ENCODE measurements at places on chromosomes 6 and 20.
A peak's percentile ranks its signal among the peaks of the same experiment; 100 is the strongest.

DNA sequence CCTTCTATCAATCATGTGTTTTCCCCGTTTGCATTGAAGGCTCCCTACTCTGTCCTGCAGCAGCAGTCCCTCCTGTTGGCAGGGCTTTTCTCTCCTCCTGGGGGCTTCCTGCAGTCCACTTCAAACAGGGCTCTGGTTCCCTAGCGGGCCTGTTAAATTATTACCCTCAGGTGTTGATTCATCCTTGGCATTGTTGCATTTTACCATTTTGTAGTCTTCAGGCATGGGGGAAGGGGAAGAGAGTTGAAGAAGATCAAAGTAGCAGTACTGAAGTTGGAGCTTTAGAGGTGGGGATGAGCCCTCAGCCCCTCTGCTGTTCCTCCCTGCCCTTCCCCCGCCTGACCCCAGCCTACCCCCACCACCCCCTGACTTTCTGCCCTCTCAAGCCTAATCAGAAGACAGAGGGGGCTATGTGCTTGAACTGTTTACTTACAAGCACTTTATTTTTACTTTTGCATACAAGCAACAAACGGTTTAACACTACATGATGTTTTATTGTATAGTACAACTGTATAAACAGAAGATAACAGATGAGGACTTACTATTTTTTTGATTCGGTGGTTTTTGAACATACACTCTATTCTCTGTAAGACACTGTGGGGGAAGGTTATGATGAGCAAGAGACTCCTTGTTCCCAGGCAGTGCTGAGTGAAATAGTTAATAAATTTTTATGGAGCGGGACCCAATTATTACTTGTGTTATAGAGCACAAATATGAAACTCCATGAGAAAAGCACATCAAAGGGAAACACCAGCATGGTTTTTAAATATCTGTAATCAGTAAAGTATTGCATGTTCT, 169.7 kb downstream of the EYA4 start:
- DNase-seq = no peak

DNA sequence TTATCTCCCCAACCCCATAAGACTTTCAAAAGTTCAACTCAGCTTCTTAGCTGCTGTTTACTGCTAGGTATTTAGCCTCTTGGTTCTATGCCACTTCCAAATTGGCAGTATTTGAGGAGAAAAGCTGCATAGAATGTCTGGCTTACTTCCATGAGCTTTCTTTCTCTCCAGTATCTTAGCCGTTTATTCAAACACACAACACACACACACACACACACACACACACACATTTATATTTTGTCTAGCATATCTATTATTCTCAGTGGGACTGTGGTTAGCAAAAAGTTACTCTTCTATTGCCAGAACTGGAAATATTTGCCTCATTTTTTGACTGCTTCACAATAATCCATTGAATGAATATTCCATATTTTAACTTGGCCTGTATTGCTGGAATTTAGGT, 634.2 kb upstream of the IMPG1 start:
- no peak for DNase-seq

GRCh38 chr6:167827583-167828324, 1.0 kb downstream of the AFDN start:
- peak; percentile 48 for DNase-seq

GRCh38 chr20:46509523-46509922, 3.8 kb downstream of the ZNF334 start:
- DNase-seq = no peak

DNA sequence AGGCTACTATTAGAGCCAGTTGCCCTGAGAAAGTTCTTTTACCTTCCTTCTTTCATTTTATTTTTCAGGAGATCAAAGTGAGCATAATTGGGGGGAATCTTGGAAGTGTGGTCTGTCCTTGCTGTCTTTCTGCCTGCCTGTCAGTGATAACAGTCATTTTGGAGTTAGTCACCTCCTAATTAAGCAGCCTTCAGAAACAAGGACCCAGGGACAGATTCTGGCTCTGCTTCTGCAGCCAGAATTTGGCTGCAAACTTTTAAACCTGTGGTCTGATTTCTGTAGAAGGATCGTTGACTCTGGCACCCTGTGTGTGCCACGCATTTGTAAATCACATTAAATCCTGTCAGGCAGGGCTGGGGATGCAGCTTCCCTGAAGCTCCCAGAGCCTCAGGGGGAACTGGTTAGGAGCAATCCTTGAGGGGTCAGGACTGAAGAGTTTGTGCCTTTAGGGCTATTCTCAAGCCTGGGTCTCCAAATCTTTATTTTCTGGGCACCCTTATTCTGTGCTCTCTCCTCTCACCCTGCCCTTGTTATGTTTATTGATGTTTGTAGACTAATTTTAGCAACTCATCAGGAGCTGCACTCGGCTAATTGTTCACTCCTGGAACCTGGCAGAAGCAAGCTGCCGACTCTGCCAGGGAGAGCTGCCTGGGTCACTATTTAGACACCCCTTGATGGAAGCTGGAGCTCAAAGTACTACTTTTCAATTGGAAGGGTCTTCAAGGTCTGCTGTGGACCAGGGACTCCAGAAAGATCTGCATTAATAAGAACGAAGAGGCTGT, 6.8 kb downstream of the NOX3 start:
- no peak for DNase-seq

DNA sequence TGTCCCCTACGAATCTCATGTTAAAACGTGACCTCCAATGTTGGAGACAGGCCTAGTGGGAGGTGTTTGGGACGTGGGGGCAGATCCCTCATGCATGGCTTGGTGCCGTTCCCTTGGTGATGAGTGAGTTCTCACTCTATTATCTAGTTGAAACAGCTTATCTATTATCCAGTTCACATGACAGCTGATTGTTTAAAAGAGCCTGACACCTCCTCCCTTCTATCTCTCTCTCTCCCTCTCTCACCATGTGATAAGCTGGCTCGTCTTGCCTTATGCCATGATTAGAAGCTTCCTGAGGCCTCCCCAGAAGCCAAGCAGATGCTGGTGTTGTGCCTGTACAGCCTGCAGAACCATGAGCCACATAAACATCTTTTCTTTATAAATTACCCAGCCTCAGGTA, 32.9 kb upstream of the RIPK1 start:
- no peak for DNase-seq

DNA sequence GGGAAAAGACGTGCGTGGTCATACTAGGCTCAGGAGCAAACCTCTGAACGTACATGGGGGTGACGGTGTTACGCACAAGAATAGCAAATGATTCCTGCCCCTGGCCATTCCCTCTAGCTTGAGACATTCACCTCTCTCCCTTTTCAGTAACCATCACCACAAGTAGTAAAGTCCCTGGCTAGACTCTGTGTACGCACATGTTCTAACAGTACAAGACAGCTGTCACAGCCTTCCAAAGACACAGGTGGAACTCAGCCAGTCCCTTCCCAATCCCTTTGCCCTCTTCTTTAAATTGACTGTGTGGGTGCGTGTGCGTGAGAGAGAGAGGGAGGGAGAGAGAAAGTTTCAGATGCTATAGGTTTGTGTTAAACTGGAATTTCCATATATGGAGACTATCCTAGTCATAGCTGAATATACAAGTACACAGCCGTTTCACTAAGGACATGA, 67.3 kb downstream of the LY86 start:
- no peak for DNase-seq

- DNase-seq = no peak
Observed at GRCh38 chr20:38196076-38196475, 31.0 kb upstream of the TGM2 start.

GRCh38 chr6:15368186-15368585, 122.3 kb downstream of the JARID2 start:
- no peak for DNase-seq

GRCh38 chr6:137883400-137884148, 16.5 kb downstream of the TNFAIP3 start:
- peak; percentile 55 for DNase-seq

GRCh38 chr6:101303495-101303894, 90.0 kb upstream of the GRIK2 start:
- no peak for DNase-seq

- DNase-seq = no peak
Observed at GRCh38 chr20:4272225-4272624, 256.9 kb upstream of the RNF24 start.

DNA sequence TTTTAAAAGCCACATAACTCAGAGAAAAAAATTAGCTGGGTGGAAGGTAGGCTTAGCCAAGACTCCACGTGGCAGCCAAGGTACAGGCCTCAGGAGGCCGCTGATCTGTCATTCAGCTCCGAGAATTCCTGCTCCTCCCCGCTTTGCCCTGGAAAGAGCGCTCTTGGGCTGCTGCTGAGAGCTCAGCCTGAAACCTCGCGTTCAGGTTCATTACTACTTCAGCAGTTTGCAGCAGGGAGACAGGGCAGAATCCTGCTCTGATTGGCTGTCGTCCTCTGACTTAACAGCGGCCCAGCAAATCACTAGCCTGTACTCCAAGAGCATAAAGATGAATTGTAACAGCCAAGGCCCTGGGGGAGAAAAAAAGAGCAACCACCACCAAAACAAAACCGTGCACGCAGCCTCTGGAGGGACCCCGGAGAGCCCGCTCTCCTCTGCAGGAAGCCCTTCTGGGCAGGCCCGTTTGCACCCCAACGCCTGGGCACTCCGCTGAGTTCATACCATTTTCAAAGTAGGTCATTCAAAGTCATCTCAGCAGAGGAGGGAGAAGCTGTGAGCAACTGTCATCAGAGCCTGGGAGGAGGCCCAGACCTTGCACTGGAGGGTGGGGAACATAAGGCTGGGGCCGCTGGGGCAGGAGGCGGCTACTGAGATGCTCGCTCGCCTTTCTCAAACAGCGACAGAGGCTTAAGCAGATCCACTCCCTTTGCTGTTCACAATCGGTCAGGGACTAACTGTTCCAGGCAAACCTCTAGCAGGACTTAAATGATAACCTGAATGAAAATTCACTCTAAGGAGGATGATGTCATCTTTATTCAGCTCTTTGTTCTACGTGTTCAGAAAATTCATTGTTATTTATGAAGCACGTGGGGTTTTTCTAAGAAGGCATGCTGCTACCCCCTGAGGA, 42.3 kb upstream of the ATXN1 start:
- no peak for DNase-seq

GRCh38 chr6:92820601-92821000, 598.8 kb downstream of the EPHA7 start:
- DNase-seq = no peak

GRCh38 chr6:31701666-31702404, 1.3 kb downstream of the ABHD16A start:
- no peak for DNase-seq

DNA sequence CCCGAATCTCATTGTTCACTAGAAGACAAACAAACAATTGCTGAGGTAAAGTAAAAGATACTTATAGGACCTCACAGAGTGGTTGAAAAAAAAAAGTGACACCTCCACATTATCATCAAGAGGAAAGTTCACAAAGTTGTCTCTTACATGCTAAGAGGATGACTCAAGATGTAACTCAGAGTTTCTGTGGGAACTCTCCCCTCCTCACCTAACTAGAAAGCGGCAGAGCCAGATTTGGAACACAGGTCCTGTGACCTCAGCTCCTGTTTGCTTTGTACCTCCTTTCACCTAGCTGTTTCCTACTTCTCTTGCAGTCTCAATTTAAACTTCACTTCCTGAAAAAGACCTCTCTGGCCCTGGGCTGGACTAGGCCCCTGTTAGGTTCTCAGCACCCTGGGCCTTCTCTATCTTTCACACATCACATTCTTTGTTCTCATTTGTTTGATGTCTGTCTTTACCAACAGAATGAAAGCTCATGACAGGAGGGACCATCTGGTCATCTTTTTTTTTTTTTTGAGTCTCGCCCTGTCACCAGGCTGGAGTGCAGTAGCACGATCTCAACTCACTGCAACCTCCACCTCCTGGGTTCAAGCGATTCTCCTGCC, 60.8 kb downstream of the CD24 start:
- DNase-seq = no peak

GRCh38 chr6:21500314-21501020, 93.1 kb upstream of the SOX4 start:
- DNase-seq = no peak

GRCh38 chr6:135159531-135159930, 21.6 kb upstream of the MYB start:
- no peak for DNase-seq

GRCh38 chr6:25998379-25998778, 35.8 kb downstream of the TRIM38 start:
- DNase-seq = no peak

- DNase-seq = no peak
Observed at GRCh38 chr6:90895299-90896074, 308.6 kb upstream of the MAP3K7 start.

GRCh38 chr6:129029778-129030177, 146.8 kb downstream of the LAMA2 start:
- DNase-seq = no peak

Data from activated T-cell treated with anti-CD3 and anti-CD28 coated beads, Interleukin-2, amount 50 U/mL, for 1 hour (primary cell).